BJ (cell line): ENCODE measurements at places on chromosomes 5 and 9.

- DNase-seq: no peak
These were observed 106.9 kb upstream of the VCAN start for GRCh38 chr5:83364312-83365299.

GRCh38 chr5:62111428-62111827 is 194.6 kb upstream of the KIF2A start:
- no peak for DNase-seq

- DNase-seq: no peak
These were observed 70.4 kb downstream of the RALGPS1 start for GRCh38 chr9:126984969-126985368.

DNA sequence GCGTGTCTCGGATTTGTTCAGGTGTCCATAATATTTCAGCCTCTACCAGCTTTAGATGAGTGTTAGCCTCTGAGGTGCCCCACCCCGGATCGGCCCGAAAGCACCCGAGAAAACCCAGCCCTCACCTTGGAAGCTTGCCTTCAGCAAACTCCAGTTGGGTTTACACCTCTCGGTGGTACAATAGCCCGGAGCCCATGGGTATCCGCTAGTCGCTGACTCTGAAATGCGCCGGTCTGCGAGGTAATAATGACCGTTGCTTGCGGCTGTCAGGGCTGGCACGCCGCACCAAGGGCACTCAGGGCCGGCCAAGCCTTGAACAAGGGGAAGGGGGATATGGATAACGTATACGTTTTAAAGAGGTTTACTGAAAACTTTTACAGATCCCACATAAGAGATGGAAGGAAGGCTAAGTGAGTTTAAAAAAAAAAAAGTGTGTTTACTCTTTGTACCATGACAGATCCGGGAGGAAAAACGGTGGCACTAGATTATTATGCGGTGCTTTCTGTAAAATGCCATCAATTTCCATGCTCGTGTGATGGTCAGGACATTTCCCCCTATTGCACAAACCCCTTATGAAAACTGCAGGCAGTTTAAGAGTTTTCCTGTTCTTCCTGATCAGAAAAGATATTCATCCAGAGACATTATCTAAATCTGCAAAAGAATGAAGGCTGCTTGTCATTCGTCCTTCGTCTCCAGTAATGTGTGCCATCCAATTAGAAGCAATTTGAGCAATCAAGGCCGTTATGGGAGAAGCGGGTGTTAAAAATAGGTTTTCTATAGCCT is 124.2 kb downstream of the TMEM161B start:
- no peak for DNase-seq

DNA sequence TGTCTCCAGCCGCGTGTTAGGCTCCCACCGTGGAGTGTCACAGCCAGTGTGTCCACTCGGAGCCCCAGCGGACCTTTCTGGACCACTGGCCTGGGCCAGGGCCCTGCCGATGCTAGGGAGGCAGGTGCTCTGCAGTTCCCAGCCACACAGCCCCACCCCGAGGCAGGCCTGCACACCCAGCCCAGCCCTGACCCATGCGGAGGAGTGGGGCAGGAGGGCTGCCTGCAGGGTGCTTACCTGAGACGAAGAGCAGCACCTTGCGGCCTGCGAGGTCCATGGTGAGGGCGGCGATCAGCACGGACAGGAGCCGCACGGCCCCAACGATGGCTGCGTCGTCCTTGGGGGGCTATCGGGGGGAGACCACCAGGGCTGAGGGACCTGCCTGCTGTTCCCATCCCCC is 5.2 kb downstream of the SLC2A6 start:
- no peak for DNase-seq

- no peak for DNase-seq
These were observed 147.6 kb downstream of the KIAA0825 start for GRCh38 chr5:94470802-94471201.

DNA sequence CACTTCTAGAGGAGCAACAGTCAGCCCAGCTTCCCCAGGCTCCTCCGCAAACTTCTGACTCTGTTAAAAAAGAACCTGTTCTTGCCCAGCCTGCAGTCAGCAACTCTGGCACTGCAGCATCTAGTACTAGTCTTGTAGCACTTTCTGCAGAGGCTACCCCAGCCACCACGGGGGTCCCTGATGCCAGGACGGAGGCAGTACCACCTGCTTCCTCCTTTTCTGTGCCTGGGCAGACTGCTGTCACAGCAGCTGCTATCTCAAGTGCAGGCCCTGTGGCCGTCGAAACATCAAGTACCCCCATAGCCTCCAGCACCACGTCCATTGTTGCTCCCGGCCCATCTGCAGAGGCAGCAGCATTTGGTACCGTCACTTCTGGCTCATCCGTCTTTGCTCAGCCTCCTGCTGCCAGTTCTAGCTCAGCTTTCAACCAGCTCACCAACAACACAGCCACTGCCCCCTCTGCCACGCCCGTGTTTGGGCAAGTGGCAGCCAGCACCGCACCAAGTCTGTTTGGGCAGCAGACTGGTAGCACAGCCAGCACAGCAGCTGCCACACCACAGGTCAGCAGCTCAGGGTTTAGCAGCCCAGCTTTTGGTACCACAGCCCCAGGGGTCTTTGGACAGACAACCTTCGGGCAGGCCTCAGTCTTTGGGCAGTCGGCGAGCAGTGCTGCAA is 72.8 kb downstream of the NUP214 start:
- no peak for DNase-seq

DNA sequence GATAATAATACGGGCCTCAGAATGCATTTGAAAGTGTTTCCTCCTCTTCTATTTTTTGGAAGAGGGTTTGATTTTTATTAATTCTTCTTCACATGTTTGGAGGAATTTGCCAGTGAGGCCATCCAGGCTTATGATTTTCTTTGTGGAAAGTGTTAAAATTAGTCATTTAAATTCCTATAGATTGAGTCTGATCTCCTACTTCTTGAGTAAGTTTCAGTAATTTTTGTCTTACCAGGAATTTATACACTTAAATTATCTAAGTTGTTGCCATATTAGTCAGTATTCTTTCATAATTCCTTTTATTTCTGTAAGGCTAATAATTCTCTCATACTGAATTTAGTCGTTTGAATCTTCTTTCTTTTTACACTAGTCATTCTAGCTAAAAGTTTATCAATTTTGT is 25.2 kb upstream of the HAPLN1 start:
- DNase-seq: no peak

GRCh38 chr5:98774192-98775033 is 950 bp downstream of the RGMB start:
- DNase-seq: no peak

DNA sequence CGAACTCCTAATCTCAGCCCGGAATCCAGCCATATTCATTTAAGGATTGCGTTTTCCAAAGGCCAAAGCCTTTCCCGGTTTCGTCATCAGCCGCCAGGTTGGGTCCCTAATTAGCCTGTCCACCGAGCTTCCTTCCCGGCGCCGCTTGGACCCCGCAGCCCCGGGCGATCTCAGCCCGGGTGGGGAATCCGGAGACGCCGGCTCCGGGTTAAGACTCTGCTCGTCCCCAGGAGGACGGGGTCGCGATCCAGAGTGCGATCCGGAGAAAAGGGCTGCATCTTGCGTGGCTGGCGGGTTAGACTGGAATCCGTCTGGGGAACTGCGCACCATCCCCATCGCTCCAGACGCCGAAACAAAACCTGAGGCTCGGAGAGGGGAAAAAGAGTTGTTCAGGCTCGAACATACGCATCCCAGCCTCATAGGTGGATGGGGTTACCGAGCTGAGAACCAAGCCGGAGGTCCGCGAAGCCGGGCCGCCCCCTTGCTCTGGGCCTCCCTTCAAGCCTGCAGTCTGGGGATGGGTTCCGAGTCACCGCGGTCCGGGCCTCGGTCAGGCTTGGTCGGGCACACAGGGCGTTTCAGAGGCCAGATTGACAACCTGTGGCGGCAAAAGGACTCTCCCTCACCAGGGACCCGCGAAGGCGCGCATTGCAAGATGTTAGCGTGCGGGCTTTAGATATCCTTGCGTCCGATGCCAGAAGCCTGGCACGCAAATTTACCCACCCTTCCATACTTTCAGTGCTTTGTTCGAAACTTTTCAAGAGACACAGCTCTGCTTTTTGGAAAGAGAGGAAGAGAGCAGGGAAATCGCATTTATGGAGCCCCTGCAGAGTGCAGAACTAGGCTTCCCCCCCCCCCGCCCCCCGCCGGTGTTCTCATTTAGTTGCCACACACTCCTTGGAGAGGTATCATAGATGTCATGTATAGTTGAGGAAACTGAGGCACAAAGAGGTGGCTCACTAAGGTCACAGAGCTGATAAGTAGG is 7.9 kb downstream of the MSX2 start:
- DNase-seq: no peak

- DNase-seq: no peak
These were observed 25.1 kb downstream of the VCAN start for GRCh38 chr5:83496626-83497025.

- no peak for DNase-seq
These were observed 109.4 kb downstream of the CMYA5 start for GRCh38 chr5:79798893-79799590.

DNA sequence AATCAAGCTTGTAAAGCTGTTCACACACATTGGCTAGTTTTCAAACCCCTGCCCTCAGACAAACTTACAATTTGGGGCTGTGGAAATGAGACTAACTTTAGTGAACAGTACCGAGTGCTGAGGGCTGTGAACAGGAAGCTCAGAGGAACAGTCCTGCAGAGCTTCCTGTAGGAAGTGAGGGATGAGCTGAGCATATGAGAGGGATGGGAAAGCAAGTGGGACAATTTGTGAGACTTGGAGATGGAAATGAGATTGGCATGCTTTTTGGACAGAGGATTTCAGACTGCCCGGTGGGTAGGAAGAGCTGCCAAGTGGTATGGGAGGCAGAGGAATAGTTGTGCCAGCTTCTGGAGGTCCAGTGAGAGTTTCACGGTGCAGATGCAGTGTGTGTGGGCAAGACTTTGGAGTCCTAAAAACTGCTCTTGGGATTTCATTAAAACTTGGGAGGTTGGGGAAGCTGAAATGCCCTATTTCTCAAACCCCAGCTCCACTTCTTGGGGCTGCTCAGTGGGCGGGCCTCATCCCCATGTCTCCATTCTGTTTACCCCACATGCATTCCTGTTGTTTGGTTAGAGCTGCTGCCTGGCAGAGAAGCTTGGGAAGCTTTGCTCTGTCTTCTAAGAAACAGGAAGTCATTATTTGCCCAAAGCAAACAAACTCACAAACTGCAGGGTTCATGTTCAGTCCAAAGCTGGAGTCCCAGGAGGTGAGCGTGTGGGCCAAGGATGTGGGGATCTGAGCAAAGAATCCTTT is 267.5 kb downstream of the ZSWIM6 start:
- peak; percentile 14 for DNase-seq
